ENCODE measurements at places on chromosomes 7 and 10. TPM values are rescaled to one million over a fixed set of nuclear protein-coding genes. Genes with fewer than 3 reads are reported as not detected.

AKR1D1 gene
- total RNA-seq, result not detected

- DNase-seq, result no peak
Measured at GRCh38 chr7:12861070-12861469, 173.6 kb downstream of the ARL4A start.

FBXW4 gene
- total RNA-seq, result 39.9 TPM

GRCh38 chr10:52639652-52640051, 132.9 kb downstream of the MBL2 start:
- no peak for DNase-seq

DNA sequence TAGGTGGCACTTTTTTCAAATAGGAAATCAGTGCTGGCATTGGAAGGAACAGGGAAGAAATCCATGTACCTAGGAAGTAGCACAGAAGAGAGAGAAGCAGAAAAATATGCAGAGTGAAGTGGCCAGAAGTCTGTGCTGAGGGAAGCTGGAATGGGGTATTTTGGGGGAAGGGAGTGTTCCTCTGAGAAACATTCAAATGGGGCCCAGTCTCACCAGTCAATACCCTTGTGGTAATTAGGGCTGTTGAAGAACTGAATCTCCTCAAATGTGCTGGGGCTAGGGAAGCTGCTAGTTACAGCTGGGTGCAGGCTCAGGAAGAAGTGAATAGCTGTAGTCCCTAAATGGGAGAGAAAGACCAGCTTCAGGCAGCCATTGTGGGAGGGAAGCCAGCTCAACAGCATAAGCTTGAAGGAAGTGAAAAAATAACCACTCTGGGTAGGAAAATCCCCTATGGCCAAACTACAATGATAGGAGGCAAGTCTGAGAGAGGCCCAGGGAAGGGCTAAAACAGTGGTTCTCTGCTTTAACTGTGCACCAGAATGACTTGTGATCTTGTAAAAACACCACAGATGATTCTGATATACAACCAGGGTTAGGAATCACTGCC, 7.6 kb downstream of the NDST2 start:
- no peak for DNase-seq

GRID1 gene
- total RNA-seq, result not detected

DNA sequence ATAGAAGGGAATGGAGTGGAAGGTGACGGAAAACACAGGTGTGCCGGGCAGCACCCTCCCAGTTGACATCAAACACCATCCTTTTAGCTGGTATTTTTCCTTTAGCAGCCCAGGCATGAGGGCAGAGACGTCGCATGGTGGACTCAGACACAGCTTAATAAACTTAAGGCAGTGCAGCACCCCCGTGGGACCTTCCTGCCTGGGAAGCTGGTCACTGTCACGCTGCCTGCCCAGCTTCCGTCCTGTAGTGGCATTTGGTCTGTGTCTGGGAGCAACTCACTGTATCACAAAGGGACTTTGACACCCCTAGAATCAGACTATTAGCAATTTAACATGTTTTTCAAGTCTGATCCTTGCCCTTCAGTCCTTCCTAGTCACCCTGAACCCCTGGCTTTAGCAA, 35.8 kb downstream of the IL15RA start:
- DNase-seq, result no peak

DNA sequence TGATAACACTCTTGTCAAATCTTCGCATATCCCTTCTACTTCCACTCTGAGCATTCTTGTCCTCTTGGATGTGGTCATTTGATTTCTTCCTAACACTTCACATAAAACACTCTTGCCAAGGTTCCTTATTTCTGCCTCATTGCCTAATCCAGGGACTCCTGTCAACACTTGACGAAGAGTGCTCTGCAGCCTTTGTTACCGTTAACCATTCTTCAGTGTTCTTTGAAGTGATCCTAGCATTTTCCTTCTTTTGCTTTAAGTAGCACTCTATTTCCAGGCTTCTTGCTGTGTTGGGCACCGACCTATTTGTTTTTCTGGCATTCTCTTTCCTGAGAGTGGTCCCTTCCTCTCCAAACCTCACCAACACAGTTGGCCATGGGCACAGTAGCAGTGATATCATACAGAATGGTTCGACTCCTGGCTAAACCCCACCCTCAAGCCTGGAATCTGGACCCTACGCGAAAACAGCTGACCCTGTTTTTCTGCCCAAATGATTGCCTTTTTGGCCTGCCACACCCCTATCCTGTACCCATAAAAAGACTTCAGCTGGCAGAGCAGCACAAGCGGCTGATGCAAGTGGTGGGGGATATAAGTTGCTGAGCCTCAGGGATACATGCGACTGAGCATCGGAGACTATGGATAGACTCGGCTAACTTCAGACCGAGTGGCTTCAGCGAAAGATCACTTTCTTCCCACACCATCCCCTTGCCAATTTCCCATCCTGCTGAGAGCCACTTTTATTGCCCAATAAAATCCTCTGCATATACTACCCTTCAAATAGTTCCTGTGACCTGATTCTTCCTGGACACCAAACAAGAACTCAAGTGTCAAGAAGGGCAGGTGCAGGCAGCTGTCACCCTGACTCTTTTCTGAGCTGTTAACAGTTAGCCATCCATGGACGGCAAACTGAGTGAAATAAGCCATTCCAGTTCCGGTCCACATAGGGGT, 820.6 kb downstream of the CCSER2 start:
- no peak for DNase-seq

CYP3A4 gene
- not detected for total RNA-seq
